ENCODE measurements at places on chromosomes 5 and 9. TPM values are rescaled to one million over a fixed set of nuclear protein-coding genes. Genes with fewer than 3 reads are reported as not detected.

Gene ZBTB26
- total RNA-seq, result 7.2 TPM

Gene ABCA2
- 30.6 TPM for total RNA-seq

Gene NR4A3
- 2.3 TPM for total RNA-seq

Gene IFNA16
- total RNA-seq, result not detected

Gene ESM1
- total RNA-seq, result 0.20 TPM

Gene MCCC2
- 43.1 TPM for total RNA-seq

Gene OR1J2
- total RNA-seq, result not detected

Data from T-helper 2 cell treated with Interferon-gamma antibody and Interleukin-4, amounts not matched to agents 100 ng/mL and 5 ng/mL, for 36 hours (primary cell).